Parietal lobe (tissue), 2 donors: ENCODE measurements at places on chromosomes 1 and 21. TPM values are rescaled to one million over a fixed set of nuclear protein-coding genes. Genes with fewer than 3 reads are reported as not detected.

FAM43B gene
- 0.63 TPM for total RNA-seq

CHRNB2 gene
- 31.0 TPM for total RNA-seq

MAN1C1 gene
- 14.7 TPM for total RNA-seq

ZNF593OS gene
- total RNA-seq, result not detected

USP1 gene
- 46.6 TPM for total RNA-seq

CTTNBP2NL gene
- 40.4 TPM for total RNA-seq

AXDND1 gene
- not detected for total RNA-seq

AVPR1B gene
- total RNA-seq, result not detected

NOS1AP gene
- total RNA-seq, result 16.6 TPM

LZIC gene
- 59.5 TPM for total RNA-seq

TTC24 gene
- total RNA-seq, result not detected

KIF17 gene
- 5.9 TPM for total RNA-seq

ASCL5 gene
- not detected for total RNA-seq

PLXNA2 gene
- total RNA-seq, result 145 TPM

CIART gene
- total RNA-seq, result 2.8 TPM

LY9 gene
- not detected for total RNA-seq

LCE2C gene
- total RNA-seq, result not detected

GJC2 gene
- total RNA-seq, result 1.3 TPM

JAM2 gene
- total RNA-seq, result 41.0 TPM

NBPF9 gene
- total RNA-seq, result 30.4 TPM

PTPN22 gene
- total RNA-seq, result 0.63 TPM

AGL gene
- 45.4 TPM for total RNA-seq

RRP1B gene
- 23.5 TPM for total RNA-seq

MATN1 gene
- total RNA-seq, result 0.31 TPM

KRTAP11-1 gene
- not detected for total RNA-seq

ARHGAP30 gene
- total RNA-seq, result 0.31 TPM

USP24 gene
- 150 TPM for total RNA-seq

PGLYRP4 gene
- total RNA-seq, result not detected

AK5 gene
- 31.0 TPM for total RNA-seq

KCNJ9 gene
- 14.7 TPM for total RNA-seq
